ENCODE measurements at places on chromosomes 13 and 19.

DNA sequence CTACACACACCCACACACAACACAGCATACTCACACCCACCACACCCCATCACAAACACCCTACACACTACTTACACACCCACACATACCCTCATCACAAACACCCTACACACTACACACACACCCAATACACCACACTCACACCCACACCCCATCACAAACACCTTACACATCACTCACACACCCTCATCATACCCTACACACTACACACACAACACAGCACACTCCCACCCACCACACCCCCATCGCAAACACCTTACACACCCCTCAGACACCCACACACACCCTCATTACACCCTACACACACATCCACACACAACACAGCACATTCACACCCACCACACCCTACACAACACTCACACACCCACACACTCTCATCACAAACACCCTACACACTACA is 15.8 kb downstream of the PEPD start:
- DNase-seq, result no peak

DNA sequence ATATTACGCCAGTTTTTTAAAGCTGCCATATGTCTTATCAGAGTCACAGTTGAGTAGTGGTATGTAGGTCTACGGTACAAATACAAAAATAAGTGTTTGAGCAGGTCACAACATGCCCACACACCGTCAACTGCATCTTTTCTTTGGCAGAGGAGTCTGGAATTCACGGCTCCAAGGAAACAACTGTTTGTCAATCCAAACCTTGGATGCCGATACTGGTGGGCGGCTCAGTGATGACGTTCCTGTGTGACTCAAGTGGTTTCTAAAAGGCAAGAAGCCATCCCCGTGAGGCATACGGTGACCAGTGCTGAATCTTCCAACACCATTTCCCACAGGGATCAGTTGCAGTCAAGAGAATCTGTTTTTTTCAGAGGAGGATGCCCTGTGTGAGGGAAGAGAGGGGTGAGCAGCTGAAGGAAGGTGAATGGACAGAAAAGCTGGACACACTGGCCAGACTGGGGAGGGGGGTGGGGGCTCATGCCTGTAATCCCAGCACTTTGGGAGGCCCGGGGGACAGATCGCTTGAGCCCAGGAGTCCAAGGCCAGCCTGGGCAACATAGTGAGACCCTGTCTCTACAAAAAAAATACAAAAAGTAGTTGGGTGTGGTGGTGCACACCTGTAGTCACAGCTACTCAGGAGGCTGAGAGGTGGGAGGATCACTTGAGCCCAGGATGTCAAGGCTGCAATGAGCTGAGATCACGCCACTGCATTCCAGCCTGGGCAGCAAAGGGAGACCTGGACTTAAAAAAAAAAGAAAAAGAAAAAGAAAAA is 22.8 kb upstream of the CEBPG start:
- DNase-seq, result no peak

DNA sequence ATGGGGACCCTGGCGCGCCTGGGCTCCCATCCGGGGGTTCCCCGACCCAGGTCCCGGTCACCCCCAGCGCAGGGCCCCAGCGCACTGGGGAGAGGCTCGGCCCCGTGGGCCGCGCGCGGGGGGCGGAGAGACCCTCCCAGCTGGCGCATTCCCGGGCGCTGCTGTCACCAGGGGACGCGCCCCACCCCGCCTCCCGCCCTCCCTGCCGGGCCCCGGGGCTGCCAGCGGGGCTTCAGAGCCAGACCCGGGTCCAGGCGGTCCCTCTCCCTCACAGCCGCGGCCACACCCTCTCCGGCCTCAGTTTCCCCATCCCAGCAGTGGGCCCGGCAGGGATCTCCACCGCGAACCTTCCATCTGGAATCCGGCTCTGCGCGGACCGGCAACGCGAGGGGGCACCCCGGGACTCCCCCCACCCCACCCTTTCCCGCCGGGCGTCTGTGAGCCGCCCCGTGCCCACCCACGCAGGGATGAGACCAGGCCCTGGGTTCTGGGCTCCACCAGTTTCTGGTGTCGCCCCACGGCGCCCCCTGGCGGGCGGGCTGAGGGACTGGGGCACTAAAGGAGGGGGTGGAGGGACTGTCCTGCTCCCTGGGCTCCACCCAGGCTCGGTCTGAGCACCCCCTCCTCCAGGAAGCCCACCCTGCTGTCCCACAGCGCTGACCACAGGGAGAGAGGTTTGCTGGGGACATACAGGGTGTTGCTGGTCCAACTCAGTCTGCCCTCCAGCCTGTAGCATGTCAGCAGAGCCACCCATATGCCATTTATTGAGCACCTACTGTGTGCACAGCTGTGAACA is 878 bp upstream of the ADAMTSL5 start:
- no peak for DNase-seq

- no peak for DNase-seq
These were observed 26.7 kb upstream of the NANOS3 start for GRCh38 chr19:13849991-13850909.

- no peak for DNase-seq
These were observed 1505.1 kb downstream of the PCDH9 start for GRCh38 chr13:65725006-65725405.
